ENCODE measurements at places on chromosomes 1 and 21. TPM values are rescaled to one million over a fixed set of nuclear protein-coding genes. Genes with fewer than 3 reads are reported as not detected.

PLXNA2 gene
- total RNA-seq, result 9.9 TPM

ATP1A4 gene
- total RNA-seq, result not detected

ZBED6 gene
- total RNA-seq, result 8.6 TPM

NUDT4B gene
- 13.5 TPM for total RNA-seq

SERTAD4 gene
- 0.34 TPM for total RNA-seq

TMEM61 gene
- 0.68 TPM for total RNA-seq

SH2D5 gene
- 51.6 TPM for total RNA-seq

S100B gene
- total RNA-seq, result not detected

SPATA6 gene
- total RNA-seq, result 3.3 TPM

TFF1 gene
- total RNA-seq, result not detected

LAMC2 gene
- 1,196 TPM for total RNA-seq

SLC22A15 gene
- 34.2 TPM for total RNA-seq

CELA2B gene
- total RNA-seq, result not detected

ALG14 gene
- total RNA-seq, result 2.7 TPM

ASTN1 gene
- under 0.01 TPM for total RNA-seq

CACHD1 gene
- 11.1 TPM for total RNA-seq

OR2L13 gene
- total RNA-seq, result not detected

All from nasal cavity respiratory epithelium epithelial cell of viscerocranial mucosa (primary cell).